ENCODE measurements at places on chromosomes 5 and 9.

GRCh38 chr9:14306672-14307660 lies 7.0 kb downstream of the NFIB start:
- H3K27me3 ChIP-seq: peaks cover 9% of the 10 kb centered on the region
- peaks cover 8% of the 10 kb centered on the region for H3K4me1 ChIP-seq
- H3K36me3 ChIP-seq: no peaks in the 10 kb centered on the region
- no peak for DNase-seq
- H3K4me3 ChIP-seq: no peak overlapping the region
- H3K27ac ChIP-seq: no peak overlapping the region

DNA sequence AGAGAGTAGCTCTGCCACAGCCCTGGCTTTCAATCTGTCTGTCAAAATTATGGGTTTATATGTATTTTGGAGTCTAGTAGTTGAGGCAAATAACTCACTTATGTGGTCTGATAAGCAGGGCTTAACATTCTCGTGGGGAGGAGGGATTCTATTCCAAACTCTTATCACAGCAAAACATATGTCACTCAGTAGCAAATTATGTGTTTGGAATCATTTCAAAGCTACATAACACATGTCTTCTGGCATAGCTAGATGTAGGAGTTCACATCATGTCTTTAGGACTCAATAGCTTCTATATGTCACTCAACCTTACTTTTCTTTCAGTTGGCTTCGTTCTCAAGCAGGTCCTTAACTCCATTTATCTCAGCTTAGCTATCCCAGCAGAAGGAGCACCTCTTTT lies 144.5 kb upstream of the SEMA6A start:
- no peak overlapping the region for H3K4me3 ChIP-seq
- H3K36me3 ChIP-seq: no peaks in the 10 kb centered on the region
- H3K4me1 ChIP-seq: no peaks in the 10 kb centered on the region
- H3K27ac ChIP-seq: no peak overlapping the region
- no peaks in the 10 kb centered on the region for H3K27me3 ChIP-seq
- DNase-seq: no peak

- 0 out of 2 replicates have a peak overlapping the region, but pooled peaks have one; percentile 4 for H3K4me3 ChIP-seq
- H3K27me3 ChIP-seq: no peaks in the 10 kb centered on the region
- DNase-seq: peak; percentile 63
- peak overlapping the region; percentile 61 for H3K27ac ChIP-seq
These were observed 89.3 kb downstream of the FEM1C start for GRCh38 chr5:115455301-115455707.

DNA sequence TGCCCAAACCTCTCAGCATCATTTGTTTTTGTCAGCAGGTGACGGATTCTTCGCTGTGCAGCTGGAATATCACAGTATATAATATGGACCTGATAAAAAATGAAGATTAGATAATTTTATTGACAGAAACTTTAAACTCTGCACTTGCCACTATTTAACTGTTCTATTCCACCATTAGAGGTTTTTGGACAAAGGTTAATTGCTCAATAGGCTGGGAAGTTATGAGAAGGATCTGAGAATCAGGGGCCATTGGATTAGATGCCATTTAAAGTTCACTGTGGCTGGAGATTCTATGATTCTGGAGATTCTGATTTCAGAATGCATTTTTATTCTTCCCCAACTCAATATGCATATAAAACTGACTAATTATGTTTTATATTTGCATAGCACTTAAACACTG lies 59.8 kb upstream of the ANXA1 start:
- 0 out of 2 replicates have a peak, but pooled peaks cover 2% of the 10 kb centered on the region for H3K27me3 ChIP-seq
- peaks cover 11% of the 10 kb centered on the region for H3K4me1 ChIP-seq
- H3K4me3 ChIP-seq: no peak overlapping the region
- no peak for DNase-seq

- H3K27ac ChIP-seq: no peak overlapping the region
- no peak overlapping the region for H3K4me3 ChIP-seq
- H3K4me1 ChIP-seq: peaks cover 12% of the 10 kb centered on the region
- no peak for DNase-seq
- H3K27me3 ChIP-seq: no peaks in the 10 kb centered on the region
These were observed 9.4 kb downstream of the FYB1 start for GRCh38 chr5:39209924-39210323.

- DNase-seq: no peak
- H3K27ac ChIP-seq: no peak overlapping the region
- H3K36me3 ChIP-seq: peaks cover 21% of the 10 kb centered on the region
- H3K4me1 ChIP-seq: peaks cover 43% of the 10 kb centered on the region
- H3K4me3 ChIP-seq: no peak overlapping the region
- no peaks in the 10 kb centered on the region for H3K27me3 ChIP-seq
These were observed 8.2 kb downstream of the SLC22A4 start for GRCh38 chr5:132302413-132302812.

GRCh38 chr9:21965401-21965951 lies 28.7 kb downstream of the CDKN2A start:
- peaks cover 34% of the 10 kb centered on the region for H3K4me1 ChIP-seq
- peaks cover 17% of the 10 kb centered on the region for H3K27me3 ChIP-seq
- peaks cover 49% of the 10 kb centered on the region for H3K36me3 ChIP-seq

All from HFFc6 (cell line).